ENCODE measurements at places on chromosomes 11 and 22. TPM values are rescaled to one million over a fixed set of nuclear protein-coding genes. Genes with fewer than 3 reads are reported as not detected.

Gene EFCAB6
- total RNA-seq, result 0.34 TPM

Gene NLRP6
- not detected for total RNA-seq

Gene OR52A1
- total RNA-seq, result not detected

Gene FAM181B
- total RNA-seq, result 0.06 TPM

Gene ELF5
- not detected for total RNA-seq

Gene OR4X1
- not detected for total RNA-seq

Gene SYT9
- 0.31 TPM for total RNA-seq

Gene GDPD4
- not detected for total RNA-seq

Gene OR5B21
- not detected for total RNA-seq

Gene HBD
- total RNA-seq, result not detected

Gene BCO2
- 1.9 TPM for total RNA-seq

Gene OTOG
- not detected for total RNA-seq

Gene TMEM151A
- total RNA-seq, result 4.3 TPM

Gene SCGB2A2
- not detected for total RNA-seq

Gene PHF5A
- total RNA-seq, result 80.9 TPM

Gene C11orf65
- 0.36 TPM for total RNA-seq

Gene RIMBP3C
- 0.13 TPM for total RNA-seq

Gene CKAP5
- 65.8 TPM for total RNA-seq

Gene NXPE4
- not detected for total RNA-seq

Gene DBX1
- not detected for total RNA-seq

Gene RTN4R
- total RNA-seq, result 10.0 TPM

Gene OR2AG2
- total RNA-seq, result not detected

Gene ABTB2
- 41.2 TPM for total RNA-seq

Gene DEPDC7
- 9.1 TPM for total RNA-seq
